ENCODE measurements at places on chromosomes 5 and 9. TPM values are rescaled to one million over a fixed set of nuclear protein-coding genes. Genes with fewer than 3 reads are reported as not detected.

DNA sequence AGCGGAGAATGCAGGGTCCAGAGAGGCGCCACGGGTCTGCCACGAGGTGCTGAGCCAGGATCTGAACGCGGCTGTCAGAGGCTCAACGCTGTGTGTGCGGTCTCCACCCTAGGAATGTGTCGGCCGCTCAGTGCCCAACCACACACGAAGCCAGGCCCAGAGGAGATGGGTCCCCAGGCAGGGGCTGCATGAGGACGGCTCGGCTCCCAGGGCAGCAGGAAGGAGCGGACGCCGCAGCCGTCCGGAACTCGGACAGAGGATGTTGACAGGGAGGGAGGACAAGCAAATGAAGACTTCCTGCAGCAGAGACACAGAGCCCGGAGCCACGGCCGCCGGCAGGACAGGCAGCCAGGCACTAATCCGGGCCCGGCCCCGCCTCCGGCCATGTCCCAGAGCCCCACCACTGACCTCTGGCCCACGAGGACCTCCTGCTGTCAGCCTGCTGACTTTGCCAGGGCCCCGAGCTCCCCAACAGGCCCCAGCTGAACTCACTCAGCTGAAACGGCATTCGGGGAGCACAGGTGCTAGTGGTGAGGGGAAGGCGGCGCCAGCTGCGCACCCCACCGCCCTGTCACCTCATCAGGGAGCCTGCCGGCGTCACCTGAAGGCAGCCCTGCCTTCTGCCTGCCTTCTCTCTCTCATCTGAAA lies 12.7 kb downstream of the VAV2 start:
- peak; percentile 37 for DNase-seq

The GRXCR2 gene
- total RNA-seq, result not detected

DNA sequence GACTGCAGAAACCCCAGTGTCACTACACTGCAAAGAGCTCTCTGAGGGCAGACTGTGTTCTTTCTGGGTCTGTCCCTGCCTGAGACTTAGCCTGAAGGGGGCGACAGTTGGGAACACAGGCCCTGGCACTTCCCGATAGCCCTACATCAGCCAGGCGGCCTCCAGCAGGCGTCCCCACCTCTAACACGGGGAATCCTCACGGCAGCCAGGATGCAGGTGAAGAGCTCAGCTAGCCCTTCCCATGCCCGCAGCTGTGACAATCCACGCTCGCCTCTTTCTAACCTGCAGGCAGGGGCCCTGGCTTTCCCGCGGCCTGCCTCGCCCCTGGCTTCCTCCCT lies 5.9 kb downstream of the MED22 start:
- DNase-seq, result no peak

The B4GALT7 gene
- total RNA-seq, result 29.2 TPM

DNA sequence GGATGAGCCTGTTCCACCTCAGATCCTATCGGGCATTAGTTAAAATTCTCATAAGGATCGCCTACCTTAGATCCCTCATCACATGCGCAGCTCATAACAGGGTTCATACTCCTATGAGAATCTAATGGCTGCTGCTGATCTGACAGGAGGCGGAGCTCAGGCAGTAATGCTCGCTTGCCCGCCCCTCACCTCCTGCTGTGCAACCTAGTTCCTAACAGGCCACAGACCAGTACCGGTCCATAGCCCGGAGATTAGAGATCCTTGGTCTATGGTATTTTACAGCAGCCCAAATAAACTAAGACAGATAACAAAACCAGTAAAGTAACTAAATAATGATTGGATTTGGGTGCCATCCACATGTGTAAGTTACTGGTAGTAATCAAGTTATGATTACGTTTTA lies 17.5 kb downstream of the GOLPH3 start:
- no peak for DNase-seq

DNA sequence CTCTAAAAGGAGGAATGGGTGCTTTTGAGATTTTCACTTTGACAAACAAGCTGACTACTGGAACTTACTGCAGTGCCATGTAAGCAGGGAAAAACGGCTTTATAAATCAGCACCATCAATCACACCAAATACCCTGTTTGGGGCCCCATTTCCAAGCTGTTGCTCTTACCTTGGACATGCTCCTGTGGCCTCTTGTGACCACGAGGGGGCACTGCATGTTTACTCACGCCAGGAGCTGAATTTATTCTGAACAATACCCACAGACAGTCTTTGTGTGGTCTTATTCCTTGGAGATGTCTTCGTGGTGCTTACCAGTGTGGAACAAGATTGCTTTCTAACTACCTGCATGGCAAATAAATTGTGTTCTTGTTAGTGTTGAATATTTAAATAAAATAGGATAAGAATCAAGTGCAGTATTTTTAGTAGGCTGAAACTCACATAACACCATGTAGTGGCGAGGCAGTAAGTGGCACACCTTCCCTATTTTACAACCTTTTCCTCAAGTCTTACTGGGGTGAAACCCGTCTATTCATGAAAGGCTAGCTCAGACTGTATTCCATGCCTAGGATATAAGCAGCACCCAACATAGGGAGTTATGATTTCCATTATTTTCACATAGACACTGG lies 155.5 kb upstream of the NMUR2 start:
- DNase-seq, result peak; percentile 12

The ITGA2 gene
- 83.6 TPM for total RNA-seq

GRCh38 chr5:116038817-116039216 lies 6.5 kb downstream of the ARL14EPL start:
- no peak for DNase-seq

DNA sequence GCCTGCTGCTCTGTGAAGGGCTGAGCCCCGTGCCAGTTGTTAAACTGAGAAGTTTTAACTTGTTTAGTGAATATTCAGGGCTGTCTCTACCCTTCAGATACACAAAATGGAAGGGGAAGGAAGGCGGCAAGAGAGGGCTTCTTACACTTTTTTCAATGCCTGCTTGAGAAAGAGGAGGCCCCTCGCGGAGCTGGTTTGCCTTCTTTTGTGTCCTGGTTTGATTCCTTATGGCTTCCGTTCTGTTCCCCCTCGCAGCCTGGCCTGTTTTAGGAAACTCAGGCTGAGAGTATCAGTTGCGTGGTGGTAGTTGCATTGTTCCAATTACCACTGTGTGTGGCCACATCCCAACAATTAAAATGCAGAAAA lies 1.0 kb downstream of the FAM53C start:
- no peak for DNase-seq

The LCN12 gene
- not detected for total RNA-seq

The HAVCR2 gene
- under 0.01 TPM for total RNA-seq

The CDH18 gene
- 1.1 TPM for total RNA-seq

GRCh38 chr5:139852696-139853095 lies 57.1 kb downstream of the PSD2 start:
- no peak for DNase-seq

- DNase-seq, result no peak
These were observed 257.7 kb downstream of the MCTP1 start for GRCh38 chr5:95027151-95027721.

GRCh38 chr5:133527311-133527710 lies 85.0 kb downstream of the FSTL4 start:
- peak; percentile 22 for DNase-seq

The FKTN gene
- 23.9 TPM for total RNA-seq

GRCh38 chr5:80712919-80713318 lies 58.1 kb upstream of the DHFR start:
- DNase-seq, result no peak

The SOHLH1 gene
- total RNA-seq, result not detected

DNA sequence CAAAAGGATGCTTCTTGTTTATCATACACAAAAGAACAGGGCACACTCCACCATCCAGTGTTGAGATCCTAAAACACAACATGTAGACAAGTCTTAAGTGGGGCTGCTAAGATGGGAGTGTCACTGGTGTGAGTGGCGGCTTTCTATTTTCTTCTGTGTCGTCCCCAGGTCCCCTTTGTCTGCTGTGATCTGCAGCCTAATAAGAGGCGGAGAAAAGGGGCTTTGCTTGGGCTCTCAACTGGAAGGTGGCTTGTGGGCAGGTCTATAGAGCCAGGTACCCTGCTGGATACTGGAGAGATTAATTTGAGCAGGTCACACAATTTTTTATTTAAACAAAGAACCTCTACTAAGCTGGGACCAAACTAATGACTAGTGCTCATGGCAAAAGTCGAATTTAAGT lies 126.1 kb upstream of the SAP30L start:
- no peak for DNase-seq

DNA sequence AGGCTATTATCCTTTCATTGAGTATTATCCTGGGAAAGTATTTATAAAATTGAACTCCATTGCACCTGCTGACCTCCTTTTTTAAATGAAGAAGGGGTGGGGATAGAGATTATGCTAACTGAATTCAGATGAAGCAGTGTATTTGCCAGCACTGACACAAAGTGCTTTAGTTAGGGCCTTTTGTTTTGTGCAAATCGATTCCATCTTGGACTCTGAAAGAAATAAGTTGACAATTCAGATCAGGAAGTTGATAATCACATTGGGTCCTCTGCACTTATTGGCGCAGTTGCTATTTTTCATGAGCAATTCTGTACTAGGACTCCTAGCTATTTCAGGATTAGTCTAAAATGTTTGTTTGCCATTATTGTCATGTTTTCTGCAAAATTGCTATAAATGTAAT lies 101.6 kb upstream of the FSD1L start:
- no peak for DNase-seq

- DNase-seq, result peak; percentile 94
These were observed 24.4 kb upstream of the GRPEL2 start for GRCh38 chr5:149320791-149321330.

GRCh38 chr5:72529383-72529782 lies 22.2 kb upstream of the ZNF366 start:
- DNase-seq, result no peak

DNA sequence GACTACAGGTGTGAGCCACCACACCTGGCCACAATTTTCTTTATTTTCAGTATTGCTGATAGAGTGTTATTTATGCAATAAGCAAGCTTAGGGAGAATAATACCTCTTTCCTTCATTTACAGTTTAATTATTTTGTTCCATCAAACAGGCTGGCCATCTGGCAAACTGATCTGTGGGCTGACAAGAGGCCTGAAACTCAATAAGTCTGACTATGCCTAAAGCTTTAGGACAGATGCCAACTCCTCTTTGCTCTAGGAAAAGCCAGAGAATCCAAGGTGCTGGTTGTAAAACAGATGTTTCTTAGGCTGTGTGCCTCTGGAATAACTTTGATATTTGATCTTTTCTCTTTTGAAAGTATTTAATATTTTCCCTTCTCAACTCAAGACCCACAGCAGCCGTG lies 98.4 kb downstream of the TARS1 start:
- peak; percentile 20 for DNase-seq

- DNase-seq, result peak; percentile 56
These were observed 15.3 kb downstream of the NR2F1 start for GRCh38 chr5:93598091-93599000.

DNA sequence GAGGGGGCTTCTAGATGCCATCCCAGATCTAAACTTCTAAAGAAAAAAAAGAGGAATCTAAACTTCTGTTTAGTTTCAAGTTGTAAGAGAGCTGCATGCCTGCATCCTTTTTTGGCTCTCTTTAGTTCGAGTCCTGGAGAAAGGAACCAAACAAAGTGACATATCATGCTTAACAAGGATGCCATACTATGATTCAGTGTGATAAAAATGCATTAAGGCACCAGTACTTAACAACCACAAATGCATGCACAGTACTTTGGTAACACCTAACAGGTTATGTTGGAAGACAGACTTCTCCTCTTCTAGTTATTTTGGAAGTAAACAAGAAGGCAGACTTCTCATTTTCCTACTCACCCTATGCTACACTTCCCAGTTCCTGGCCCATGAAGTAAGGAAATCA lies 27.3 kb downstream of the NME5 start:
- DNase-seq, result peak; percentile 8

The PCDHB5 gene
- 0.28 TPM for total RNA-seq

The SLC2A8 gene
- total RNA-seq, result 6.4 TPM

The ANKHD1 gene
- total RNA-seq, result 46.4 TPM

The TUSC1 gene
- total RNA-seq, result 2.0 TPM

DNA sequence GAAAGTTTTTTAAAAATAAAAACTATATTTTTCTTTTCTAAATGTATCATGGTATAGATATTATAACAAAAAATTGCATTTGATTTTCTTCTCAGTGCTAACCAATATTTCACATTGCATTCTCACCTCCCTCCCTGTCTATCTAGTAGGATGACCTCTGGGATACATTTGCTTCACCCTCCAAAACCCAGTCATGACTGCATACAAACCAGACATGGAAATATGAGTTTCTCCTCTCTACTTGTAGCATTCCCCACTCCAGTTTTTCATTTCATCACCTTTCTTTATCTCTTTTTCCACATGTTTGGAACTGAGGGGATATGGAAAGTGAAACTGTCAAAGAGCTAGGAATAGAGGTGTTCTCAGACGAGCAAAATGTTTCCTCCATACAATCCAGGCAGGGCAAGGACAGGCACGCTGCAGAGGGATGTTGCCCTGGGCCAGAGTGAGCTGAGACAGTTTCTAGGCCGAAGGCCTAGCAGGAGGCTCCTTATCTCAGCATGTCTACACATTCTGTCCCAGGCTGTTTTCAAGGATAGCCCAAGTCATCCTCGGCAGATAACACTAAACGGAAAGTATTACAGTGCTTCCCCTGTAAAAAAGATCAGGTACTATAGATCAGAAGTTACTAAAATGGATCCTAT lies 46.7 kb downstream of the MEF2C start:
- DNase-seq, result peak; percentile 19

DNA sequence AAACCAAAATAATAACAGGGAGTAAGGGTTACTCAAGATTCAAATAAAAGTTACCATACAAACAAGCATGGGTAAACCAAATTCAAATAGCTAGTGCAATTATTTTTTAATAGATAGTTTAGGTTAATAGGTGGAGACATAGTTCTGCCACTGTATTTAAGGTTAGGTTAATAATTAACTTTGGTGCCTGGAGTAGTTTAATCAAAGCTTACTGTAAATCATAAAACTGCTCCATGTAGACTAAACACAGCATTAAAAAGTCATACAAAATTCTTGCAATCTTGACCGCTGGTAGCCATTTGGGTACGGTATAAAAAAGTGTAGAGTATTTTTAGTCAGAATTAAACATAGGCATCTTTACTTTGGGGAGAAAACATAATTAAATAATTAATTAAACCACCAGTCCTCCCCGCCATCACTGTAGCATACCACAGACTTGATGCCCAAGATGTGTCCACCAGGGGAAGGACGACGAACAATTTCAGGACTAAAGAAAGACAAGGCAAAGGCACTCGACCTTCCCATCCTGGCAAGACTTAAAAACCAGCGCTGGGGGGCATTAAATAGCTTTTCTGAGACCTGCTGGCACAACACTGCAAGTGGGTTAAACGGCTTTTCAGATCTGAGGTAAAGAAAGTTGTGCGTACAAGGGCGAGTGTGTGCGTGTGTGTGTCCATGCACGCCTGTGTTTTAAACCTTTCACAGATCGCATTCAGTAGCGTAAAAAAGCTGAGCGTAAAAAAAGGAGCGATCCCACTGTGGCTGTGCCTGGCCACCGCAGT lies 2.9 kb downstream of the SEMA6A start:
- DNase-seq, result no peak
